ENCODE measurements at places on chromosomes 13 and 19.

GRCh38 chr13:102589301-102589822 lies 7.4 kb upstream of the TPP2 start:
- DNase-seq: no peak

- DNase-seq: no peak
Observed at GRCh38 chr13:79631051-79631659, 150.2 kb downstream of the NDFIP2 start.

- DNase-seq: no peak
Observed at GRCh38 chr13:36717966-36718545, 44.2 kb downstream of the SERTM1 start.

- DNase-seq: no peak
Observed at GRCh38 chr13:44240611-44241145, 132.9 kb upstream of the SERP2 start.

DNA sequence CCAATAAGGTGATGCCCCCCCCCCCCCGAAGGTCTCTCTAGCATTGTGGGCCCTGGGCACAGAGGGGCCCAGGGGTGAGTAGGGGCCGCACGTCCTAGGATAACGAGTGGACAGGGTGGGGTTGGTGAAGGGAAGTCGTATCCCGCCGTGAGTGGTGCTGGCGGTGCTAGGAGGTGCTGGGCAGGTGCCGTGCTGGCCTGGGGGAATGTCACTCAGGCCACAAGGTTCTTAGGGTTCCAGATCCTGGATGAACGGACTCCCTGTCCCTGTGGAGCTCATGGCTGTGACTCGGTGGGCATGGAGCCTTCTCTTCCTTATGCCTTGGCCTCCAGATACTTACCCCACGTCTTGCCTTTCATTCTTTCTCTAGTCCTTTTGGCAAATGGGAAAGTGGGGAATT lies 157.4 kb upstream of the SOX1 start:
- no peak for DNase-seq

GRCh38 chr19:47226426-47227351 lies 4.3 kb downstream of the BBC3 start:
- DNase-seq: peak; percentile 94

- DNase-seq: no peak
Observed at GRCh38 chr13:67123165-67123564, 107.0 kb downstream of the PCDH9 start.
